Airway epithelial cell (primary cell): ENCODE measurements at places on chromosomes 6 and 20. TPM values are rescaled to one million over a fixed set of nuclear protein-coding genes. Genes with fewer than 3 reads are reported as not detected.

PRDM13 gene
- total RNA-seq, result not detected in 2 replicates

TCP11 gene
- total RNA-seq, result not detected in 2 replicates

C6orf141 gene
- total RNA-seq, result 13.3 and 14.0 TPM in 2 replicates

HLA-G gene
- total RNA-seq, result 5.9 and 9.1 TPM in 2 replicates

VWA7 gene
- total RNA-seq, result 1.6 and 2.8 TPM in 2 replicates

IL17A gene
- total RNA-seq, result not detected in 2 replicates

KCNK5 gene
- total RNA-seq, result 0.07 TPM in 1 of 2 replicates, not detected in the other

CDH22 gene
- total RNA-seq, result not detected in 2 replicates

AVP gene
- not detected in 2 replicates for total RNA-seq

TMEM30A gene
- 48.1 and 65.9 TPM in 2 replicates for total RNA-seq

RIPPLY2 gene
- not detected in 2 replicates for total RNA-seq

IRF4 gene
- total RNA-seq, result not detected in 2 replicates

SLC35A1 gene
- total RNA-seq, result 8.5 and 12.2 TPM in 2 replicates

CCDC28A gene
- 6.5 and 9.4 TPM in 2 replicates for total RNA-seq

TPBG gene
- total RNA-seq, result 80.9 and 99.7 TPM in 2 replicates

FKBP1C gene
- 0.09 TPM in 1 of 2 replicates, not detected in the other for total RNA-seq

TNXB gene
- under 0.01 and 0.05 TPM in 2 replicates for total RNA-seq

EPB41L1 gene
- 9.0 and 11.7 TPM in 2 replicates for total RNA-seq

MBOAT1 gene
- total RNA-seq, result 1.8 and 5.4 TPM in 2 replicates

GSS gene
- 79.0 and 83.2 TPM in 2 replicates for total RNA-seq
